Neural crest cell (in vitro differentiated cells): ENCODE measurements at places on chromosomes 5 and 9.

DNA sequence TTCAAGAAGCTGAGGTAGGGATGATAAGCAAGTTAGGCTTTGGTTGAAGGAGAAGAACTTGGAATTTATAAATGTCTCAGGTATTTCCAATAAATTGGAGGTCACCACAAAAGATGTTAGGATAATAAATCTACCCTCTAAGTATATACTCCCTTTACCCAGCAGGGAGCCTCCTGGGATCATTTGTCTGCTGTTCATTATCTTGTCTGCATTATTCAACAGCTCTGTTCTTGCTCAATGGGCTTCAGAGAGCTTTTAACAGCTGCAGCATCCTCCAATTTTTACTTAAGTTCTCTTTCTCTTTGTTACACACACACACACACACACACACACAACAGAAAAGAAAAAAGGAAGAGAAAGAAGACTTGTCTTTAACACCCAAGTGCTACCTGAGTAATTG lies 51.7 kb upstream of the VPS13A start:
- H3K4me1 ChIP-seq, result peaks cover 15% of the 10 kb centered on the region
- H3K36me3 ChIP-seq, result no peaks in the 10 kb centered on the region
- peaks cover 3% of the 10 kb centered on the region for H3K27me3 ChIP-seq
- no peak overlapping the region for H3K4me3 ChIP-seq
- H3K27ac ChIP-seq, result no peak overlapping the region
- DNase-seq, result no peak

DNA sequence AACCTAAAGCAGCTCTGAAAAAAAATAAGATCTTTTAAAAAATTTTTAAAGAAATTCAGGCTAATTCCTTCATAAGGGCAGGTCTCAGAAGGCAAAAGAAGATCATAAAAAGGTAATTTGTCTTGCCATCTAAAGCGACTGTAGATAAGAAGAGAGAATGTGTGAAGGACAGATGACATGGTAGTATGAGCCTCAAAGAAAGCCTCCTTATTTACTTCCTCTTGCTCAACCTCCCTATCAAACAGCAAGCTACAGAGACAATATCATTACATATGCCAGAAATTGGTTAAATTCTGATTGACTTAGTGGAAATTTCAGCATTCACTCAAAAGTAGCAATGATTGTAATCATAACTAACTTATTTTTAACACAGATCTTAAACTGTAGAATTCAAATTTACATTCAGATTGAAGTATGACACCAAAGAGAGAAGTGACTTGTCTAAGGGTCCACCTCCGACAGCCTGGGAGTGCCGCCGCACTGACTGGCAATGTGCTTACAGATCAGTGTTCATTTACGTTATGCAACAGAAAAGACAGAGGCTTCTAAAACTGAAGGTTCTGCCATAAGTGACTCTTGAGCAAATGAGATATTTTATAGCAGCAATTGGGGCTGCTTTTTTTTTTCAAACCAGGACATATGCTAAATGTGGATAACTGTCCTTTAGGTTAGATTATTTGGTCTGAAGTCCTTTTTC lies 132.0 kb downstream of the CEMIP2 start:
- no peaks in the 10 kb centered on the region for H3K36me3 ChIP-seq
- H3K4me3 ChIP-seq, result no peak overlapping the region
- no peaks in the 10 kb centered on the region for H3K4me1 ChIP-seq
- DNase-seq, result no peak

GRCh38 chr5:93582677-93583438 lies at the start of gene NR2F1:
TSS of gene NR2F1 (plus strand) at chr5:93583222. CDS start at chr5:93585024, 1,802 bp downstream.
- peaks cover 24% of the 10 kb centered on the region for H3K36me3 ChIP-seq
- H3K27ac ChIP-seq, result no peak within 1 kb of the TSS
- peak; percentile 81 for DNase-seq
- H3K4me3 ChIP-seq, result no peak within 1 kb of the TSS

DNA sequence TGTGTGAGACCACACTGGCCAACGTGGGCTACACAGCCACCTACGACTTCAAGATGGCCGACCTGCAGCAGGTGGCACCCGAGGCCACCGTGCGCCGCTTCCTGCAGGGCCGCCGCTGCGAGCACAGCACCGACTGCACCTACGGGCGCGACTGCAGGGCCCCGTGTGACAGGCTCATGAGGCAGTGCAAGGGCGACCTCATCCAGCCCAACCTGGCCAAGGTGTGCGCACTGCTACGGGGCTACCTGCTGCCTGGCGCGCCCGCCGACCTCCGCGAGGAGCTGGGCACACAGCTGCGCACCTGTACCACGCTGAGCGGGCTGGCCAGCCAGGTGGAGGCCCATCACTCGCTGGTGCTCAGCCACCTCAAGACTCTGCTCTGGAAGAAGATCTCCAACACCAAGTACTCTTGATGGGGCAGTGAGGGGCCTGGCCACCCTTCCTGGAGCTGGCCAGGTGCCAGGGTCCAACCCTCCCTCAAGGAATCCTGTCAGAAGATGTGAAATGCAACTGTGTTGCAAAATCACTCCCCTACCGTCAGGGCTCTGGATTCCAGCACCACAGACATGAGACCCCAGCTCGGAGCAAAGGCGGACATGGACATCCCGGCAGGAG lies 11.1 kb downstream of the DIPK1B start:
- peaks cover 44% of the 10 kb centered on the region for H3K4me1 ChIP-seq
- H3K27ac ChIP-seq, result no peak overlapping the region
- H3K36me3 ChIP-seq, result peaks cover 24% of the 10 kb centered on the region

- no peaks in the 10 kb centered on the region for H3K36me3 ChIP-seq
- no peak overlapping the region for H3K4me3 ChIP-seq
- no peak overlapping the region for H3K27ac ChIP-seq
- H3K4me1 ChIP-seq, result no peaks in the 10 kb centered on the region
Measured at GRCh38 chr5:35811108-35811741, 45.5 kb upstream of the IL7R start.
